ENCODE measurements at places on chromosomes 3 and 15. TPM values are rescaled to one million over a fixed set of nuclear protein-coding genes. Genes with fewer than 3 reads are reported as not detected.
A peak's percentile ranks its signal among the peaks of the same experiment; 100 is the strongest.

CCR8 gene
- total RNA-seq = 0.22 TPM

DNAJB8 gene
- total RNA-seq = not detected

KCNH8 gene
- total RNA-seq = 12.0 TPM

TRAK1 gene
- 31.0 TPM for total RNA-seq

GRCh38 chr3:63724987-63725386 is 72.5 kb downstream of the SNTN start:
- DNase-seq = peak; percentile 70

- no peak for DNase-seq
Measured at GRCh38 chr3:130604806-130605205, 87.8 kb downstream of the COL6A6 start.

GRCh38 chr3:129502641-129503408 is 25.6 kb upstream of the RHO start:
- no peak for DNase-seq

DNA sequence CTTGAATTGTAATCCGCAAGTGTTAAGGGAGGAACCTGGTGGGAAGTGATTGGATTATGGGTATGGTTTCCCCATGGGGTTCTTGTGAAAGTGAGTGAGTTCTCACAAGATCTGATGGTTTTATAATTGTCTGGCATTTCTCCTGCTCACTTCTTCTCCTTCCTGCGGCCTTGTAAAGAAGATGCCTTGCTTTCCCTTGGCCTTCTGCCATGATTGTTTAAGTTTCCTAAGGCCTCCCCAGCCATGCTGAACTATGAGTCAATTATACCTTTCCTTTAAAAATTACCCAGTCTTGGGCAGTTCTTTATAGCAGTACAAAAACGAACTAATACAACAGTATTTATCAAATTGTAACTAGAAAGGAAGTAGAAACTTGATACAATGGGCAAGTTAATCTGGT is 31.9 kb downstream of the IFT57 start:
- no peak for DNase-seq

DNA sequence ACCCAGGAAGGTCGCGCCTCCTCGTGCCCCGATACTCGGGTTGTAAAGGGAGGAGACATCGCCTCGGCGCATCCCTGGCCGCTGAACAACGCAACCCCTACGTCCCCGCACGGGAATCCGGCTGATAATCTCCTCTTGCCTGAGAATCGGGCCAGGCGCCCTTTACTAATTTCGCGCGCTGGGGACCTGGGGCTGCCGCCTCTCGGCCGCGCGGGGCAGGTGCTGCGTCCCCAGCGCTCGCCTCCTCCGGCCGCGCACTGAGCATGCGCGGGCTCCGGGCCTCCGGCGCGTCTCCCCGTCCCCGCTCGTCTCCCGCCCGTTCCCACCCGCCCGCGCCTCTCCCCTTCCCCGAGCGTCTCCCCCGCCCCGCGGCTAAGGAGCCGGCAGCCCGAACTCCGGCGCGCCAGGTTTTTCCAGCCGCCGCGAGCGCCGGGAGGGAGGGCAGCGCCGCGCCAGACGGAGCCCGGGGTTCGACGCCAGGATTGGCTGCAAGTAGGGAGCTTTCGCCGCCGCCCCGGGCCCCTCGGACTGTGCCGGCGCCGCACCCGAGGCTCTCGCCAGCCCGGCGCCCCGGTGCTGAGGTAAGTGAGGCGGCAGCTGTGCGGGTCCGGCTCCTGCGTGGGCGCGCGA is at the start of gene CNTN4:
Gene CNTN4, plus strand, starts transcription at position 469 of the 630 bp plus-strand sequence.
- DNase-seq = peak; percentile 95

GRCh38 chr3:62859203-62859791 is 15.9 kb downstream of the CADPS start:
- no peak for DNase-seq

GRCh38 chr15:66705277-66706146 is 3.5 kb downstream of the SMAD6 start:
- DNase-seq = no peak

DNA sequence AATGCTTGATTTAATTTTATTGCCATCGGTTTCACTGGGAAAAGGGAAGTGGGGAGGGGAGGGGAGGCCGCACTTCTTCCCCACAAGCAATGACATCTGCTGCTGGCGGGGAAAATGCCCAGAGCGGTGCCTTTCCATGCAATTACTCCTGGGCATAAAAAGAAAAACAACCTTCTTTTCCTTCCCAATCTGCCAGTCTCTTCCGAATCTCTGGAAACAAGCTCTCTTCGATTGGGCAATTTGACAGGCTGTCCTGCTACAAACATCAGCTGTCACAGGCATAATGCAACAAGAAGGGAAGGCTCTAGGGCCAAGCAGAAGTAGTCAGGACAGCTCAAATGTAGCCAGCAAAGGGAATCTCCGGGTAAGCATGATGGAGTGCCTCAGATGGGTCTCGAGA is 93.4 kb upstream of the STRIT1 start:
- no peak for DNase-seq

DNA sequence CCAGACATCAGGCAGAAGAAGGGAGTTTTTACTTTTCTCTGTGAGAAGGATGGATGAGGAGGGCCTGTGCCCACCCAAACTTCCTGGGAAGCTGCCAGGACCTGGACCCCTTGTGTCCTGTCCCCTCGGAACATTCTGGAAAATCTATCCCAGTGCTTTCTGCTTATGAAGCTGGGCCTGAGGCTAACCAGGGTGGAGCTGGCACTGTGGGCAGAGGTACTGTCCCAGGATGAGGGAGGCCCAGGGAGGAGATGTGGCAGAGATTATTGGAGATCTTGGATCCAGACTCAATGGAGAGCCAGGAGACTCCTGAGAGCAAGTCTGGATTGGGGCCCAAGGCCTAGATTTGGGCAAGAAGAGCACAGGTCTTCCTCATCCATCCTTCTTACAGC is 44.4 kb downstream of the SPSB4 start:
- DNase-seq = peak; percentile 21

GRCh38 chr15:33188641-33189257 is 5.8 kb downstream of the FMN1 start:
- DNase-seq = no peak

DNA sequence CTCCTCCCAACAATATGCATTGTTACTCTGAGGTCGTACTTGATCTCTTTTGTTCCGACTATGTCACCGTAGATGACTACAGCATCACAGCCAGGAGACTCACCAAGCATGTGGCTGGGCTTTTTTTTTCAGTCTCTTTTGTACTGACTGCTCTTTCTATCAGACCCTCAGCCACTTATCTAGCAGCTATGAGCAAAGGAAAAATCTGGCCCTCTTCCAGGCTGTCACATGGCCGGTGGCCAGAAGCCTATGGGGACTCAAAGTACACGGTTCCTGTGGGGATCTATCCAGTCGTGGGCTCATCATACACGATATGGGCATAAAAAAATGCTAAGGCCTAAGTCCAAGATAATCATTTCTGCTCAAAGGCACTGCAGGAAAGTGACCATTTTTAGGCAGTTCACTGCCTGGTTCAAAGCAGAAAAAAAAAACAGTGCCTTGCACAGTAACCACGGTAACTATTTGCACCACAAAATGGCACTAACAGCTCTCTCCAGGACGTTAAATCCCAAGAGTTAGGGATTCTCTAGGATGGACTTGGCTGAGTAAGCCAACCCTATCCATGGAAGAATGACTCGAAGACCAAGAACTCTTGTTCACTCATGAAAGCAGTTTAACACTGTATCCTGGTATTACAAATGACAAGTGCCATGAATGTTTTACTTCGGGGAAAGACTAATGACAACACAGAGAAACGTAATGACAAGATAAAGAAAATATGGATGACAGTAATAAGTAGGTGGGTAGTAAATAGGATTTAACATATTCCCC is 50.3 kb downstream of the SHQ1 start:
- no peak for DNase-seq

- DNase-seq = no peak
Measured at GRCh38 chr3:193910886-193911738, 224.8 kb upstream of the HES1 start.

DNA sequence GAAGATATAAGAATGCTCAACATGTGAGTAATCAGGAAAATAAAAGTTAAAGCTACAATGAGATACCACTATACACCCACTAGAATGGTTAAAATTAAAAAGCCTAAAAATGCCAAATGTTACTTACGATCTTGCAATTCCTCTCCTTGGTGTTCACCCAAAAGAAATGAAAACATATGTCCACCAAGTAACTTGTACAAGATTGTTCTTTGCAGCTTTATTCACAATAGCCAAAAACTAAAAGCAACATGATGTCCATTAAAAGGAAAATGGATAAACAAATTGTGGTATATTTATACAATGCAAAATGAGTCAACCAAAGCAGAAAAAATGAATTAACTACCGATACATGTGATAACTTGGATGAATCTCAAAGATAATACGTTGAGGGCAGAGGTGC is 301.6 kb upstream of the THBS1 start:
- no peak for DNase-seq

DNA sequence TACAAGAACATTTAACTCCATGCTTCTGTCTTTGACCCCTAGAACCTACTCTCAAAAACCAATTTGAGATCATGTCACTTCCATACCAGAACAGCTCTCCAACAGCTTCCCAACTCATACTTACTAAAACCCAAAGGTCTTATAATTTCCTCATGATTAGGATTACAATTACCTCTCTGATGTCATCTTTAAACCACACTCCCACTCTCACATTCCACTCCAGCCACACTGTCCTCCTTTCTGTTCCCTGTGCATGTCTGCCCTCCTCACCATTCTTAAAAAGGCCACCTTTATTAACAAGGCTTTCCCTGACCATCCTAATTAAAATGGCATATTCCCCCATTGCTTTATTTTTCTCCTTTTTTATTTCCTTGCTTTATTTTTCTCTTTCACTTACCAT is 18.9 kb downstream of the PHC3 start:
- DNase-seq = no peak

- no peak for DNase-seq
Measured at GRCh38 chr3:52402101-52402521, 42.8 kb downstream of the SEMA3G start.

DNA sequence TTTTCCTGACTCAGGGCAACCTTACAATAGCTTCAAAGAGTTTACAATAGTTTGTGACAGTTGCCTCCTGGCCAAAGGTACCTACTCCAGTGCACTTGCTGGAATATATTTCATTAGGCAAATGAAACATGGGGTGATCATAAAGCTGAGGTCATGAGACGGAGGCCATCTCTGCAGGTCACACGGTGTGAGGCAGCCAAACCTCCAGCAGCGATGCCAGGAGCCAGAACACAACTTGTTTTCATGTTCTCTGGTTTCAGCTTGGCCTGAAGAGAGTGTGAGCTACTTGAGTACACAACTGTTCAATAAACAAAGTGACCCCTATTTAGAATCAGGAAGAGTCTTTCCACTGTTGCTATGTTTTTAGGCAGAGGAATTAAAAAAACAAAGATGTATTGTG is 42.7 kb upstream of the PYGO1 start:
- DNase-seq = no peak

GRCh38 chr15:50051811-50052419 is 67.1 kb downstream of the ATP8B4 start:
- peak; percentile 76 for DNase-seq

Data from endodermal cell (in vitro differentiated cells).